Muscle of leg (tissue), 16 donors: ENCODE measurements at places on chromosomes 6 and 20.

DNA sequence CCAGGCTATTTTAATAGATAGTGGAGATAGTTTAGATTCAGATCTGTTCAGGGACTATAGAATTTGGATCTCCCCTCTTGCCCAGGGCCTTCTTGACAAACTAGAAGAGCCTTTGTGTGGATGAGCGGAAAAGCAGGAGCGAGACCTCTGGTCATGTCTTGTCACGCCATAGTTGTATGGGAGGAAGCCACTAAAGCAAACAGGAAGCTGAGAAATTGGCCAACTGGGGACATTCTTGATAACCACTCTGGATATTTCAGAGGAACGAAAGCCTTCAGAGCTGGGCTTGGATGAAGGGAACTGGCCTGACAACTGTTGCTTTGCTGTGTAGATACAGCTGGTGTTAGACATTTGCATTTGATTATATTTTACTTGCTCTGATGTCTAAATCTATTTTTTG is 54.1 kb upstream of the EXOC2 start:
- DNase-seq, result no peak

DNA sequence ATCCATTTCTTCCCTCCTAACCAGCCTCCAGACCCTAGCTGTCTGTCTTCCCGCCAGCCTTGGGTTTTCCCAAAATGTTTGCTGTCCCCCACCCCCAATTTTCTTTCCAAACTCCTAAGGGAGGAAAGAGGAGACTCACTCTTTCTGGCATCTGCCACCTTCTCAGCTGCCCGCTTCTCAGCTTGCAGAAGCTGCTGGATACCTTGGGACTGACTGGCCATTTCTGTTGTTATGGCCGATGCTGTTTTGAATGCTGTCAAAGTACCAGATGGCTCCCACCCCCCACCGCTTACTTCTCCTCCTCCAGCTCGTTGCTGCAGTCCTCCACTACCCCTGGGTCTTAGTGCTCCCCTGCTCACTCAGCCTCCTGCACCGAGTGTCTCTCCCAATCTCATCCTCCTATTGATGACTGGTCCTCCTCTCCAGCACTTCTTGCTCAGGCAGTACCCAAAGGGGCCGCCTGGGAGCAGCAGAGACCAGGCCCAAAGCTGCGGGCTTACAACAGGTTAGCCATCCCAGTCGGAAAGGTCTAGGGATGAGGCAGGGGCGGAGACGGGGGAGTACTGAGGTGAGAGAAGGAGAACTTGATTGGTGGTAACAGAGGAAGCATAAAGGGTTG is at the start of gene ATP6V1G2:
ATP6V1G2 (minus strand) TSS at position 270 of the 619 bp plus-strand sequence; CDS start at position 221, 49 bp downstream.
- DNase-seq, result peak; percentile 95

DNA sequence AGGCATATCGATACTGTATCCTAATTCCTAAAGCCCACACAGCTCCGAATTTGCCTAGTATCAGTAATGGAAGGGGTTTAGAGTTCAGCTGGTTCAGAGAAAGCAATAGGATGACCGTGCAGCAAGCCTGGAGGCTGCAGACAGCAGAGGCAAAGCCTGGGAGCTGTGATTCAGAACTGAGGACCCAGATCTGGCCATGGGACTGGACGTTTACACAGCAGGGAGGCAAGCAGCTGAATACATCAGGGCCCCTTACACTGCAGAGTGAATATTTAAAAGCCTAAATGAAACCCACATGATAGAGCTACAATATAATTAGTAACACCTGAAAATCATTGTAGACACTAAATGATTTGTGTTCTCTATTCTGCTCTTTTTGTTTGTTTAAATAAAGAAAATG is 38.0 kb downstream of the ELOVL2 start:
- no peak for DNase-seq

GRCh38 chr6:78810146-78810545 is 57.2 kb upstream of the IRAK1BP1 start:
- DNase-seq, result peak; percentile 2

DNA sequence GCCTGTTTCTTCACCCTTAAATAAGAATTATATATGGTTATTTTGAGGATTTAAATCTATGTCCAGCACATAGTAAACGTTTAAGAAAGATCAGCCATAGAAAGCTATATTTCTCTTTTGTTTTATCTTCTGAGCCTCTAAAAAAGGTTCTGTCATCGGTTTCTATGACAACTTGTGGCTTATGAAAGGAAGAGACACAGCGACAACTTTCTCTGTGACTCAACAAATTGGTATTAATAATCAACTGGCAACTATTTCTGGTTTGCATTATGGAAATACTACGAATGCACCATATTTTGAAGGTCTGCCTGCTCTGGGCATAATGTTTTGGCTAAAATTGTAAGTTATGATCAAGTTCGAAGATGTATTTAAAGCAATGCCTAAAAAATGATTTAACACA is 751.0 kb downstream of the CD109 start:
- no peak for DNase-seq

DNA sequence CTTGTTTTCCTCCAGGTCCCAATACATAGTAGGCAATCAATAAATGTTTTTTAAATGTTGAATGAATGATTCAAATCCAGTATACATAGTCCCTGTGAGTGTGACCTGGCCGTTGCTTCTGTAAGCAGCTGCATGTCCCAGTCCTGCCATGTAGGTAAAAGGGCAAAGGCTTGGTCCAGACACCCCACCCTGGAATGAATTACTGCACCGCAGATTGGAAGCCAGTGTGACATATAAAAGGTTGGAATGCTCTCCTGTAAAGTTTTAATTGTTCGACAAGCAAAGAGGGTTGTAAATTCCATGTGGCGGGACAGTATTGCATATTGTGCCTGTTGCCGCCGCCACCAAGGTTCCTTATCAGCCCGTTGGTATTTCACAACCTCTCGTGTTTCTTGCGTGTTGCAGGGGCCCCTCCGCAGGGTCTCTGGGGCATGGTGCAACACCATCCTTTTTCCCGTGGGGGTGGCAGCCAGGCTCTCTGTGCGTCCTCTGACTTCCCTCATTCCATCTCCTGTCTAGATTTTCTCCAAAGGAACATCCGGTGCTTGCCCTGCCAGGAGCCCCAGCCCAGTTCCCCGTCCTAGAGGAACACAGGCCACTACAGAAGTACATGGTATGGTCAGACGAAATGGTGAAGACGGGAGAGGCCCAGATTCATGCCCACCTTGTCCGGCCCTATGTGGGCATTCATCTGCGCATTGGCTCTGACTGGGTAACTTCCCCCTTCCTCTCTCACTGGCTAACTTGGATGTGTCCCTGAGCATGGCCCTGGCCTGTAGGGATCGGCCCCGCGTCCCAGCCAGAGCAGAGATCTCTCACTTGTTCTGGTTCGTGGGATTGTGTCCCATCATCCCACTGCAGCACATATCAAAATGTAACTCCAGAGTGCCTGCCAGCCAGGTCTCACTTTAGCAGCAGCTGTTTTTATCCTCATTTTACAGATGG is 20.3 kb downstream of the POFUT1 start:
- no peak for DNase-seq

DNA sequence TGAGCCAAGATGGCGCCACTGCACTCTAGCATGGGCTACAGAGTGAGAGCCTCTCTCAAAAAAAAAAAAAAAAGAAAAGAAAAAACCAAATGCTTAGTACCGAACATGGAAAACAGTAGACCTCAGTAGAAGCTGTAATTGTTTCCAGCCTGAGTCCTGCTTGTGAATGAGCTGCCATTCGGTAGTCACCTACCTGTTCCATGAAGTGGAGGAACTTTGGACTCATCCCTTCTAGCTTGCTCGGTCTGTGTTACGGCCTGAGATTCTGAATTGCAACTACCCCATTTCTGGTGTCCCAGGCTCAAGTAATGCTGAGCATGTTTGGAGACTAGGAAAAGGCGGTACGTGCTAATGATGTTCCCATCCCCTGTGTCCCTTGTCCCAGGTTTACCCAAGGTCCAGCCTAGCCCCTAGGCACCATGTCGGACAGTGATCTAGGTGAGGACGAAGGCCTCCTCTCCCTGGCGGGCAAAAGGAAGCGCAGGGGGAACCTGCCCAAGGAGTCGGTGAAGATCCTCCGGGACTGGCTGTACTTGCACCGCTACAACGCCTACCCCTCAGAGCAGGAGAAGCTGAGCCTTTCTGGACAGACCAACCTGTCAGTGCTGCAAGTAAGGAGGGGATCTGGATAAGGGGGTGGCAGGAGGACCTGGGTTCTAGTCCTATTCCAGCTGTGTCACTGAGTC is 5.1 kb downstream of the TGIF2 start:
- no peak for DNase-seq

- DNase-seq, result no peak
These were observed 7.3 kb upstream of the SIRPG start for GRCh38 chr20:1664911-1665310.

GRCh38 chr20:61369731-61370520 is 117.9 kb downstream of the CDH4 start:
- no peak for DNase-seq

DNA sequence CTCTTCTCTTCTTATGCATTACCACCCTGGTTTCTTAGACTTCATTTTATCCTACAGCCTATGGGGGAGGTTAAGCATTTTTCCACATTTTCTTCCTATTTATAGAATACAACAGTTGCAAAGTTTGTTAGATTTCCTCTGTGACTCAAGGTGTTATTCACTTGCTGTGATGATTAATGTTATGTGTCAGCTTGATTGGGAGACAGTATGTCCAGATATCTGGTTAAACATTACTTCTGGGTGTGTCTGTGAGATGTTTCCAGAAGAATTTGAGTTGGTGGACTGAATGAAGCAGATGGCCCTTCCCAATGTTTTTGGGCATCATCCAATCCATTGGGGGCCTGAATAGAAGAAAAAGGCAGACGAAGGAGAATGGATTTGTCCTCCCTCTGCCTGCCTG is 131.3 kb downstream of the C6orf118 start:
- no peak for DNase-seq

GRCh38 chr6:20599302-20600051 is 65.2 kb downstream of the CDKAL1 start:
- DNase-seq, result no peak

DNA sequence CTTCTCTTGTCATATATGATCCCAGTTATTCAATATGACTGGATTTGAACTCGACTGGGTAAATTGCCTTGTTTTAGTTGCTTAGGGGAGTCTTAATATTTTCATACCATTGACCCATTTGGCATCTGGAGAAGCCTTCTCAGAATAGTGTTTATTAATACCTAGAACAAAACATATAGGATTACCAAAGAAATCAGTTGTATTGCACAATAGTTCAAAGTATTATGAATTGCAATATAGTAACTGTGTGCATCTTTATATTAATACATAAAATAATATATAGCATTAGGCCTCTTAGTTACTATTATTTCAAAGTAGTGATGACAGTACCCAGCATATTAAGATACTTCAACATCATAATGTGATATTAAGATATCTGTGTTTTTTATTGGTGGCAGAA is 177.8 kb downstream of the PLCB4 start:
- no peak for DNase-seq

GRCh38 chr6:149978610-149979009 is 14.9 kb downstream of the ULBP1 start:
- DNase-seq, result no peak

DNA sequence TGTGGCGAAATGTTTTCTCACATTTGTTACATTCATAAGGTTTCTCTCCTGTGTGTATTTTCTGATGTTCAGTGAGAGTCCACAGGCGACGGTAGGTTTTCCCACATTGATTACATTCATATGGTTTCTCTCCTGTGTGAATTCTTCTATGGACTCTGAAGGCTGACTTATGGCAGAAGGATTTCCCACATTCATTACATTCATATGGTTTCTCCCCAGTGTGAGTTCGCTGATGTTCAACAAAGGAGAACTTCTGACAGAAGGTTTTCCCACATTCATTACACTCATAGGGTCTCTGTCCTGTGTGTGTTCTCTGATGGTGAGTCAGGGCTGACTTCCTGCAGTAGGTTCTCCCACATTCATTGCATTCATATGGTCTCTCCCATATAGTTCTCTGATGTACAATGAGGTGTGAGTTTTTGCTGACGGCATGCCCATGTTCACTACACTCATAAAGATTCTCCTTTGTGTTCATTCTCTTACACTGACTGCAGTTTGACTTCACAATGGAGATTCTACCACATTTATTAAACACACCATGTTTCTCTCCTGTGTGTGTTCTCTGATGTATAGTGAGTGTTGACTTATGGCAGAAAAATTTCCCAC is 11.9 kb downstream of the ZNF334 start:
- DNase-seq, result no peak

- no peak for DNase-seq
These were observed 712 bp downstream of the ABHD16A start for GRCh38 chr6:31702405-31702818.

- DNase-seq, result peak; percentile 62
These were observed 35.5 kb upstream of the HSF2 start for GRCh38 chr6:122363769-122364483.

DNA sequence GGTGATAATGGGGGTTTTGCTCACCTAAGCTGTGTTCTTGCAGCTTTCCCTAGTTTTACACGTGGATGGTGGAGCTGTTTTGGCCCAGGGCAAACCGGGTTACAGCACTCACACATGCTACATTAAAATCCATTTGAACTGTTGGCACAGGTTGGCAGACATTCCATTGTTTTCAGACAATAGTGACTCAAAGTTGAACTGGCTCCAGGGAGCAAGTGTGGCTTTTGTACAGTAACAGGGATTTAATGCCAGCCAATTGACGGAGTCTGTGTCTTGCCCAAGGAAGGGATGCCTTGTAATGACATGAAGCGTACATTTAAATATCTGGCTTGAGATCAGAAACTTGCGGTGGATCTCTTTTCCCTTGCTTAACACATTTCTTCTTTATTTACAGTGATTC is 183.1 kb downstream of the DTNBP1 start:
- no peak for DNase-seq

GRCh38 chr6:150304429-150304828 is 64.4 kb upstream of the IYD start:
- DNase-seq, result no peak

DNA sequence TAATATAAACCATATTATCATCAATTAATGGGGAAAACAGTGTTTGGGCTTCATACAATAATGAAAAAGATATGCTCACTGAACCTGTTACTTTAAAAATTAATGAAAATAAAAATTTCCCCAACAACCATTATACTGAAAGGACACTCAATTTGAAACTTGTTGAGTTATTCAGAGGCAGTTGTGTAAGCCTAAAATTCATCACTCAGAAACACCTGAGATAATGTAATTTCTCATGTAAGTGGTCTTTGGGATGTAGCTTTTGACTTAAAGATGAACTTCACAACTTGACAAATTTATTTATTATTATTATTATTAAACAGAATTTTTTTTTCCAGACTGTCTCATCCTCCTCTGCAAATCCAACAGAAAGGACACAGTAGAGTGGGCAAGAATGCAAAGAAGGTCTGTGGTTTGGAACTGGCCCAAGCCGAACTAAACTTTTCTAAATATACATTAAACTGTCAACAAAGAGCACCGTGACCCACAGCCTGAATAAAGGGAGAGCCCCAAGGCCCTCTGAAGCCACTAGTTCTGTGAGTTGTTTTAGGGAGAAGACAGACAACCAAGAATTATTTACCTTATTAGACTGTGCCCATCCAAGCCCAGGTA is 32.2 kb upstream of the HEY2 start:
- DNase-seq, result no peak

DNA sequence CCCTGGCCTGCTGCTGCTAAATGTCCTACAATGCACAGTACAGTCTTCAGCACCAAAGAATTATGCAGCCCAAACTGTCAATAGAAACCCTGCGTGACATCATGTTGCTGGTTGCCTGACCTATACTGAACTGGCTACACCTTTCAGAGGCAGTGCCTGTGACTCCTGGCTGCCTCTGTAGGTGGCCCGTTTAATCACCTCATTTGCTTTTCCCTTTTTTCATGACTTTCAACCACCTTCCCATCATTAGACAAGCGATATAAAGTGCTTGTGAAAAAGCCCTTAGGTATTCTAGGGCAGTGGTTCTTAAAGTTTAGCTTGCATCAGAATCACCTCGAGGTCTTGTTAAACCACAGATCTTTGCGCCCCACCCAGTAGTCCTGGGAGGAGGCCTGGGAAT is 33.0 kb upstream of the RIPOR2 start:
- DNase-seq, result no peak

GRCh38 chr6:37779902-37780628 is 39.5 kb upstream of the ZFAND3 start:
- DNase-seq, result no peak
